ENCODE measurements at places on chromosomes 11 and 22.

DNA sequence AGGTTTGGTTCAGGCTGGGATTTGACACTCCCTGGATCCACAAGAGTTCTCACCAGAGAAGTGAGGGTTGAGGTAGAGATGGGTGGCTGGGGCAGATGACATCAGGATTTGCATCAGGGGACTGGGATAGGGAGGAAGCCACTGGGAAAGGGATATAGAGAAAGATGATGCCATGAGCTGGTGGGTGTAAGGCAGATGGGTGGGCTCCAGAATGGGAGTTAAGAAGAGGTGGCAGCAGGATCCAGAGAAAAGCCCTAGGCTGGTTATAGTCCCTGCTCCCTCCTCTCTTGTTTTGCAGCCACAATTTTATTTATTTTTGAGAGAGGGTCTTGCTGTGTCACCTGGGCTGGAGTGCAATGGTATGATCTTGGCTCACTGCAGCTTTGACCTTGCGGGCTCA, 1.8 kb upstream of the C1QTNF4 start:
- H3K27ac ChIP-seq: no peak overlapping the region
- H3K4me3 ChIP-seq: no peak overlapping the region
- H3K27me3 ChIP-seq: peaks cover 46% of the 10 kb centered on the region
- H3K36me3 ChIP-seq: no peaks in the 10 kb centered on the region
- no peak for DNase-seq

GRCh38 chr11:91264481-91264880, 960.1 kb upstream of the FAT3 start:
- no peaks in the 10 kb centered on the region for H3K36me3 ChIP-seq
- no peaks in the 10 kb centered on the region for H3K27me3 ChIP-seq
- no peaks in the 10 kb centered on the region for H3K4me1 ChIP-seq
- DNase-seq: no peak
- no peak overlapping the region for H3K27ac ChIP-seq
- no peak overlapping the region for H3K4me3 ChIP-seq

DNA sequence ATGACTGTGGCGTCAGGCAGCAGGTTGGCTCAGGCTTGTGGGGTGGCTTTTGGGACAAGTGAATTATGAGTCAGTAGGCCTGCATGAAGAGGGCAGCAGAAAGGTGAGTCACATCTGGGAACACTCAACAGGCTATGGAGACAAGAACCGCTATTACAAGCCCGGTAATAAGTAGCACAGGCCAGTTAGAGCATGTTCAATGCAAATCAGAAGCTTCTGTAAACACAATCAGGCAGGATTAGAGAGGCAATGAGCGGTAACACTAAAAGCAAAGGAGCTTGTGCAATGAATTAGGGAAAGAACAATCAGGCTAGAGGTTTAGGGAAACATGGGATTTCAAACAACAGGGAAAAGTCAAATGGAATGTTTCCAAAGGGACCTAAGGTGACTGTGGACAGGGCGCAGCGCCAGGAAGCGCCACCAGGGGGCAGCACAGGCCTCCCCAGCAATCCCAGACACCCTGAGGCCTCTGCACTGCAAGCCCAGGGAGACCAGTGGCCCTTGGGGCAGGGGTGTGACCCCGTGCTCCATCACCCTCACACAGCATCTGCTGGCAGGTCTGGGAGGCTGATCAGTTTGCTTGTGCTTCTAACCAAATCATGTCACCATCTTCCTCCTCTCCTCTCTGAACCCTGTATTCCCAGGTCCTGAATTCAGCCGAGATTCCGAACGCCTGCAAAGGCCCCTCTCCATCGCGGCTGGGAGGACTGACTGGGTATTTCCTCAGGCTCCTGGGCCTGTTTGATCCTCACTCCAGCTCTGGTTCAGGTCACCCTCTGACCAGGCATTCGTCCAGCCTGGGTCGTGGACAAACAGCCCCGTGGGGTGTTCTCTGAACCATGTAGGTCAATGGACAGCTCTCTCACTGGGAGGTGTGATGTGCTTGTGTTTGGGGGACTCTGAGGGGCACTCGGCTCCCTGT, 50.0 kb downstream of the C11orf58 start:
- peaks cover 32% of the 10 kb centered on the region for H3K4me1 ChIP-seq
- H3K4me3 ChIP-seq: no peak overlapping the region
- DNase-seq: no peak
- H3K27ac ChIP-seq: no peak overlapping the region

DNA sequence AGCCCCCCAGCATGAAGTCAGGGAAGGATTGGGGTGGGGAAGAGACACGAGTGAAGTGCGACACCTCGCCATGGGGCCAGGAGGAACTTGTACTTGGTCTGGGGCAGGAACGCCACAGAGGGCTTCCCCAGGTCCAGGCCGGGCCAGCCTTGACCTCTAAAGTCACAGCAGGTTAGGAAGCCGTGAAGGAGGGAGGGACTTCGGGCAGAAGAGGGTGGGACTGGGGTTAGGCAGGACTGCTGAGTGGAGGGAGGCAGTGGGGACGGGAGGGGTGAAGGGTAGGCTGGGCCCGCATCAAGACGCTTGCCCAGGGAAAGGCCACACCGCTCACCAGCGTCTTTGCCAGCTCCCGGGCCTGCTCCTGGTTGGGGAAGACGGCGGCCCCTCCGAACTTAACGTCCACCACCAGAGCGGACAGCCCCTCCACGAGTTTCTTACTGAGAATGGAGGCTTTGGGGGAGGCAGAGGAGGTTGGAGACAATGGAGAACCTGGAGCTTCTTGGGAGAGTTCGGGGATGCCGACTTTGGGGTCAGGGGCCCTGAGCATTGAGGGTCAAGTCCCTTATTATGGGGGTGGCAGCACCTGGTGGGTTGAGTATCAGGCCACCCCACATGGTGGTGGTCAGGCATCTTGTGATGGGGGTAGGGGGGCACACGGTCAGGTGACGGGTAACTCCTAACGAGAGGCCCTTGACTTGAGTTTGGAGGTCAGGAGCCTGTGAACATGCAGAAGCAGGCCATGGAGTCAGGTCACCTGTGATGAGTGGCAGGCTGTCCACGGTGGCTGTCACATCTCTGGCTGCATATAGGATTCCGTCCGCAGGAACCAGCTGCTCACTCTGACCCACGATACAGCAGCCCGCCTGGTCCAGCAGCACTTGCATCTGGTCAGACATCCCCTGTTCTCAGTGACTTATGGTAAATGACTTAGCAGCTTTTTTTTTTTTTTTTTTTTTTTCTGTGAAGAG, 1.7 kb upstream of the SCO2 start:
- peaks cover 21% of the 10 kb centered on the region for H3K36me3 ChIP-seq
- DNase-seq: no peak
- peaks cover 78% of the 10 kb centered on the region for H3K4me1 ChIP-seq
- peak overlapping the region; percentile 75 for H3K4me3 ChIP-seq
- H3K27me3 ChIP-seq: peaks cover 15% of the 10 kb centered on the region
- peak overlapping the region; percentile 88 for H3K27ac ChIP-seq

GRCh38 chr22:38618682-38619081, 37.5 kb downstream of the FAM227A start:
- peaks cover 4% of the 10 kb centered on the region for H3K4me1 ChIP-seq
- H3K27ac ChIP-seq: no peak overlapping the region
- no peaks in the 10 kb centered on the region for H3K36me3 ChIP-seq
- no peaks in the 10 kb centered on the region for H3K27me3 ChIP-seq
- H3K4me3 ChIP-seq: no peak overlapping the region

- peaks cover 5% of the 10 kb centered on the region for H3K4me1 ChIP-seq
- no peak overlapping the region for H3K27ac ChIP-seq
- DNase-seq: no peak
- no peaks in the 10 kb centered on the region for H3K36me3 ChIP-seq
Observed at GRCh38 chr22:47567126-47568090, 805.0 kb downstream of the TBC1D22A start.

- DNase-seq: no peak
- H3K27ac ChIP-seq: no peak overlapping the region
- H3K36me3 ChIP-seq: no peaks in the 10 kb centered on the region
- H3K4me1 ChIP-seq: peaks cover 6% of the 10 kb centered on the region
- H3K27me3 ChIP-seq: no peaks in the 10 kb centered on the region
- H3K4me3 ChIP-seq: no peak overlapping the region
Observed at GRCh38 chr11:112882494-112883381, 78.5 kb upstream of the NCAM1 start.

Data from esophagus muscularis mucosa (tissue), 4 donors.